ENCODE measurements at places on chromosomes 5 and 9.

DNA sequence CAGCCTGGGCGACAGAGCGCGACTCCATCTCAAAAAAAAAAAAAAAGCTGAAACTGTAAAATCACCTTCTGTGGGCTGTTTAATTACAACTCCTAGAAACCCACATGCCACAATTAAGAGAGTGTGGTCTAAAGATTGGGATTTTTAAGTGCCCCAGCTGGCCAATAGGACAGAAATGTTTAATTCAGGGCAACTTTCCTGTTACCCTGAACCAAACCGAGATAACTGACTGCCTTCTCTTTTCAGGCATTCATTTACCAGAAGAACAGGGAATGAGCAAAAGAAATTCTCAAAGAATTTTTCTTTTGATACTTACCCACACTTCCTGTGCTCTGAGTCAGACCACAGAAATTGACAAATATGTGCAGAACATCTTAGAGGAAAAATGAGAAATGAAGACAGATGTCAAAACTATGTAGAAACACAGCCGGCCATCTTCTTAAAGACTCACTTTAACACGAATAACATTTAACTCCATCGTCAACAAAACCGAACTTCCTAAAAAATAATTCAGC is 221.3 kb upstream of the DAPK1 start:
- no peak for DNase-seq

- no peak for DNase-seq
Measured at GRCh38 chr9:14485366-14485765, 171.4 kb upstream of the NFIB start.

DNA sequence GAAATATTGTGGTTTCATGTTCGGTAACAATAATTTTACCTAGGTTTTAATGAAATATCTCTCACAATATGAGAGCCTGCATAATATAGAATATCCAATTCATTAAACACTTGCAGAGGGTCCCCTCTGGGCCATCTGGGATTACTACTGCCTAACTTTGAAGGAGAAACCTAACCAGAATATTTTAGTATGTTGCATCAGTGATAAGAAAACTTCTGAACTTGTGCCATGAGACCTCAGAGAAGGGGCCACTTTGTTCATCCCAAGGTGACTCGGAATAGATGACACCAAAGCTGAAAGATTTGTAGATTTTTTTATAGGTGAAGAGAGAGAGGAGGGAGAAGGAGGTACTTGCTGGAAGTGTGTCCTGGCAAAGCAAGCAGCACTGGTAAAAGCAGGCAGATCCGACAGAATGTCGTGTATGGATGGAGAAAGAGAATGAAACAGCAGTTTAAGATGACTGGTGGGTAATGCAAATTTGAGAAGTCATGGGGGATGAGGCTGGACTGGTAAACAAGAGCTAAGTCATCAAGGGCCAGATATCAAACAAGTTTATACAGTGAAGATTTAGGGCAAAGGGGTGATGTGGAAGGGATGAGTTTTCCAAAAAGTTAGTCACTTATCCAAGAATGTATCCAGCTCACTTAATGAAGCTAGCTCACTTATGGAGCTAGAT is 372.3 kb downstream of the ADGRV1 start:
- no peak for DNase-seq

DNA sequence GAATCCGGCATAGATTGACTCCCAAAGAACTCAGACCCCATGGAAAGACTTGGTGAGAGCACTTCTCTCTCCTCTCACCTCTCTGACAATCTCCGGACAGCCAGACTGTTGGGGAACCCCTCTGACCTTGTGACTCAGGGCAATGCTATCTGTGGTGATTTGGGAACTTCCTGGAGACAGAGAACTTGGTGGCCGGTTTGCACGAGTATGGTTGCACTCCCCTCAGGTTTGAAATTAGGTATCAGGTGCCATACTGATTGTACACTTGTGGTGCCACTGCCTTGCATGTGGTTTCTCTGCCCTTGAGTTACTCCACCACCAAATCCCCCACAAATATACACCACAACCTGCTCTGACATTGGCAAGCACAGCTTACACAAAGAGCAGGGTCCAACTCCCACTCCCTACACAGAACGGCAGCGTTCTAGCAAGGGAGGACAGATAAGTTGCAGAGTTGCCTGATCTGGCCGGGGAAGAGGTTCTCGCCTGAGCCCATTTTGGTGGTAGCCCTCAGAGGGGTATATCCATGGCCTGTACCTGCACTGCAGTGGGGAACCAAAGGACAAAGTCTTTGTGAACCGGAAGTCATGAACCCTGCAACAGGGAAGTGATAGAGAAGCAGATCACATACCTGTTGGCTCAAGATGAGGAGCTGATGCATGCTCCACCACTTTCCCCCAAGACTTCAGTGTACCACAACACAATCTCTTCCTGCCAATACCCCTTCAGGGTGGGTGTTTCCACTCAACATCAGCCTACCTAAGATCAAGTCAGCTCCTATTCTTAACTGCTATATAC is 255.1 kb downstream of the MCTP1 start:
- DNase-seq = no peak

DNA sequence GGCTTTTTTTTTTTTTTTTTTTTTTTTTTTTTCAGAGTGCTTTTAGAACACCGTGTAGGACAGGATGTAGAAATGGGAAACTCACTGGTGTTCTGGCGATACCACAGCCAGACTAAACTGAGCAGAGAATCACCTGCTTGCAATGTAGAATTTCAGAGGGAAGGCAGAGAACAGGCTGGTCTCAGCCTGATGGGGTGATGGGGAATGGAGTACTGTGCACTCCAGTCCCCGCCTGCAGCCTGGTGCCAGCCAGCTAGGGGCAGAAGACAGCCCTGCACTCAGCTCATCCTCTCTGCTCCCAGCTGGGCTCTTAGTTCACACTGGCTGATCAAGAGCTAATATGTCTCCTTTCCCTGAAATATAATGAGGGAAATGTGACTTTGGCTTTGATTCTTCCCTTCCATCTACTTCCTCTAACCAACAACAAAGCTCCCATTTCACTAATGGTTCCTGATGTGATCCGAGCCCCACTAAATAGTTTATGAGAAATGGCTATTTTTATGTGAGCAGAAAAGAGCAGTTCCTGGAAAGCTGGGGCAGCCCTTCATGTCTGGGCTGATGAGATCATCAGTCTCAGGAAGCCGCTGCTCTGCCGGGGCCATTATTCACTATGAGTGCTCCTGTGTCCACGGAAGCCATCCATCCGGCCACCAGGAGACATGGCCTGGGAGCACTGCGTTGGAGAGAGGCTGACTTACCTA is 209.7 kb downstream of the GADD45G start:
- no peak for DNase-seq

- no peak for DNase-seq
Measured at GRCh38 chr5:103263054-103263453, 4.5 kb downstream of the MACIR start.

DNA sequence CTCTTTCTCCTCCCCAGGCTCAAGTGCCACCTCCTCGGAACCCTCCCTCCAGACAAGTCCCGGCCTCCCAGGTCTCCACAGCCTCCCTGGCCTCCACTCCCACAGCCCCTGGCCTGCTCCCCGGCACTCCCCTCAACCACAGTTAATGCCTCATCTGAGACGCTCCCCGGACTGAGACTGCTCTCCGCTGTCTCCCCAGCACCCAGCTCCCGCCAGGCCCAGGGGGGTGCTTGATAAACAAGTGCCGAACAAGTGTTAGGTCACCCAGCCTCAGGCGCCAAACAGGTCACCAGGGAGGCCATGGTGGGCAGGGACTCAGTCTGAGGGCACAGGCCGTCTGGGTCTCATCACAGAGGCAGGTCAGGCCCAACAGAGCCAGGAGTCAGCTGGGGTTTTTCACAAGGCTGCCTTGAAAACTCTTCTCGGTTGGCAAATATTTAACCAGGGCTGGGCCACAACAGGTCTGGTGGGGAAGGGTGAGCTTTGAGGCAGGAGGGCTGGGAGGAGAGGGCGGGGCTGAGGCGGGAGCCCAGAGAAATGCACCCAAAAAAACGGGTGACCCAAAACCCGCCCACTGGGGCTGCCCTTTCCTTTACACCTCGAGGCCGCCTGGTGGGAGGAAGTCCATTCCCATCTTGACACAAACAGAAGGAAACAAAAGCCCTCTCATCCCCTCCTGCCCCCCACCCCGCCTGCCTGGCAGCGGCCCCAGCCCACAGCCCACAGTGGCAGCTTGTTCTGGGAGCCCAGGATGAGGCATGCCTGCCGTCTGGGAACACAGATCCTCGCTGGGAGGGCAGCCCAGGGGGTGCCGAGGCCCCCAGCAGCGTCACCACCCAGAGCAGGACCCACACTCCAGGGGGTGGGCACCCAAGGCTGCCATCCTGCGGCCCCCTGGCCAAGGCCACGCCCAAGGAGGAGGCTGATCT is 66.6 kb upstream of the STXBP1 start:
- DNase-seq = no peak

GRCh38 chr9:20242510-20243189 is 379.6 kb downstream of the MLLT3 start:
- peak; percentile 46 for DNase-seq

GRCh38 chr9:69371001-69371400 is 46.0 kb downstream of the ENTREP1 start:
- no peak for DNase-seq

GRCh38 chr9:68878450-68878849 is 135.5 kb downstream of the PRKACG start:
- DNase-seq = no peak

GRCh38 chr5:2739360-2740050 is 12.0 kb downstream of the IRX2 start:
- DNase-seq = no peak

DNA sequence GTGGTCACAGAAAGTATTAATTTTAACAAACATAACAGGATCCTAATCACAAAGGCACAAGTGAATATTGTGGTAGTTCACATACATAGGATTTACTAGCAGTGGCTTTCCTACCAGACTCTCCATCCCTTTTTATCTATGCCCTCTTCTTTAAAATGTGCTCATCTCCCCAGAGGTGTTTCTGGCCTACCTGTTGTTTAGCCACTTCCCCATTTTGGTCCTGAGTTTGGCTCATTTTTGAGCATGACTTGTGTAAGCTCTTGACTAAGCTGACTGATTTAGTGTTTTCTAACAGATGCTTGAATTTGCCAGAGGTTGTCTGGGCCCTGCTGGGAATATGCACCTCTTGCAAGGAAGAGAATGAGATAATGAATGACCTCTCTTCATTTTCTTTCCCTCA is 517.7 kb upstream of the CLINT1 start:
- no peak for DNase-seq

- DNase-seq = no peak
Measured at GRCh38 chr5:19498852-19499251, 489.1 kb downstream of the CDH18 start.

DNA sequence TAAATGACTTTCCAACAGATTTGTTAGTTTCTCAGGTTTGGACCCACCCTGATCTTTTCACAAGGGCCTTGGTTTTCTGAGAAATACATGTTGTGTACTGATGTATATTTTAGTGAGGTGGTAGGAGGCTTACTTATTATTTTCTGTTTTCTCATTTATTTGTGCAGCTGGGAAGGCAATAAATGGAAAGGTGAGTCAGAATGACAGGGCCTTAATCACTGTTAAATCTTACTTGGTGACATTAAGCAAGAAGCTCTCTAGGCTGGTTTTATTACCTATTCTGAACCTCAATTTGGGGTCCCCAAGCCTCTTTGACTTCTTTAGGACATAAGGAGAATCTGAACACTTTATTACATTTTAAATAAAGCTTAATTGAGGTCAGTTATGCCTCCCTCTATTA is 214.0 kb upstream of the DAB2 start:
- DNase-seq = no peak

DNA sequence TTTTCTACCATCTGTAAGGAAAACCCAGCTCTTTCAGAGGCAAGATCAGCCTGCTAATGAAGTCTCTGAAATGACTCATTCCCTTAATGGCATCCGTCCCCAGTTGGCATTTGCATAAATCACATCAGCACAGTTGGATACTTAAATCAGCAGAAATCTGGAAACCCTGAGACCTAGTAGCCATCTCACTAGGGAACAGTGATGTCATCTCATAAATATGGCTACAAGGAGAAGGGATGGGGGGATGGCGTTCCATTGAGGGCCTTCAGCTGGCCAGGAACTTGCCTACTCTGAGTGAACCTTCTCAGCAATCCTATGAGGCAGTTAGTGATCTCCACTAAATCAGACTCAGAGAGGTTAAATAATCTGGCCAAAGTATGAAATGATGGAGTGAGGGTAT is 81.8 kb downstream of the CMYA5 start:
- DNase-seq = no peak

- DNase-seq = no peak
Measured at GRCh38 chr9:133073086-133074014, 11.6 kb downstream of the CEL start.

- no peak for DNase-seq
Measured at GRCh38 chr9:113619491-113620376, 156.2 kb downstream of the RGS3 start.

DNA sequence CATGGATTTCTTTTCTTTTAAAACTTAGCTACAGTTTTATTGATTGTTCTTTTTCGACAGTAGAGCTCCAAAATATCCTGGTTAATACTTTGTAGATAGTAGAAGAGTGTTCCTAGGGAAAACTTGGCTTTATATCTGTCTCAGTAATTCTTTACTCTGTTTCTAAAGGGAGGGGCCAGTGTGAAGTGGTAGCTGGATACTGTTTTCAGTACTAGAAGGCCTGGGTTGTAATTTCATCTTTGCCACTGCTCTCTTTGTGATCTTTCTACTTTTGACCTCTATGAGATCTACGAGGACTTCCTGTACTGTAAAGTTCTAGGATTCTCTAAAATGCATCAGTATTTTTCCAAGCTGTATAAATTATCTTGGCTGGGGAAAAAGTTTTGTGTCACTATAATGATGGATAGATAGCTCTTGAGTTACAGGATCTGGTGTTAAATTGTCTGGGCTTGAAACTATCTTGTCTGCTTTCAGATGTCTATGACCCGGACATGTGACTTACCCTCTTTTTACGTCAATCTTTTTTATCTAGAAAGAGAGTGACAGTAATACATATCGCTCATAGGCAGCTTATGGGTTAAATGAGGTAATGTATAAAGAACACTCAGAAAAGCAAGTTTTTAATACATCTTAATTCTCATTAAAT is 53.6 kb downstream of the PRR16 start:
- no peak for DNase-seq

DNA sequence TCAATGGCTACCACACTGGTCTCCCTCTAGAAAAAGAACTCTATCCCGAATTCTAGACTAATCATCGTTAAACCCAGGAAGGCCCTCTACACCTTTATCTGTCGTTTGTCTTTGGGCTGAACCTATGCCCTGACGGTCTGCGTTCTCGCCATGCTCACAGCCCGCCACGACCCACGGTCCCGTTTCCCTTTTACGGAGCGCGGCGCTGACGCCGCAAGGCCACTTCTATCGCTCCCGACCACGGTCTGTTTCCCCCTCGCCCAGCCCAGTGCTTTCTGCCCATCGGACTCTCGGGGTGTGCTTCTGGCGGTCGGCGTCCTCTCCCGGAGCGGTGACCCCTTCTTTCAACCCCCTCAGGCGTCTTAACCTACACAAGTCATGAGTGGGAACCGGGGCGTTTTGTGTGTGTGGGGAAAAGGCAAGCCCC is 974 bp downstream of the C9orf40 start:
- peak; percentile 24 for DNase-seq

GRCh38 chr9:116327701-116328405 is 174.3 kb downstream of the PAPPA start:
- DNase-seq = no peak
